Esophagus mucosa (tissue), 1 donor: ENCODE measurements at places on chromosomes 5 and 9. TPM values are rescaled to one million over a fixed set of nuclear protein-coding genes. Genes with fewer than 3 reads are reported as not detected.

CDC25C gene
- 2.7 TPM for total RNA-seq

TMEM8B gene
- 1.7 TPM for total RNA-seq

LHX3 gene
- 0.08 TPM for total RNA-seq

PLAC8L1 gene
- total RNA-seq: 0.52 TPM

DNA sequence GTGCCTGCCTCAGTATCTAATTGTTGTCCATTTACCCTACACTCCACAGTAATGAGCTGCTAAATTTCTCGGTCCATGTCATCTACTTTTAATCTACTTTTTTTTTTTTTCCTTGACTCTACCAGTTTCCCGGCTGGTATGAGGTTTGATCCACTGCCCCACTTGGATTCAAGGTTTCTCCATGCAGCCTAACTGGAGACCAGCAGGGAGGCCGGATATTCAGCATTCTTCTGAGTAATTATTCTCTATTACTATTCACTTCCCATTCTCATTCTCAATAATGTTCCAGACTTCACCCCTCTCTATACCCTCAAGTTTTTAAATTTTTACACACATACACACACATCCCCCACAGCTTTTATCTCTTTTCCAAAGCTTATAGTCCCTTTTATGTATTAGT is 51.0 kb upstream of the SUSD1 start:
- no peak for ATAC-seq

- no peak for ATAC-seq
Observed at GRCh38 chr9:14246951-14247350, 67.0 kb downstream of the NFIB start.

DNA sequence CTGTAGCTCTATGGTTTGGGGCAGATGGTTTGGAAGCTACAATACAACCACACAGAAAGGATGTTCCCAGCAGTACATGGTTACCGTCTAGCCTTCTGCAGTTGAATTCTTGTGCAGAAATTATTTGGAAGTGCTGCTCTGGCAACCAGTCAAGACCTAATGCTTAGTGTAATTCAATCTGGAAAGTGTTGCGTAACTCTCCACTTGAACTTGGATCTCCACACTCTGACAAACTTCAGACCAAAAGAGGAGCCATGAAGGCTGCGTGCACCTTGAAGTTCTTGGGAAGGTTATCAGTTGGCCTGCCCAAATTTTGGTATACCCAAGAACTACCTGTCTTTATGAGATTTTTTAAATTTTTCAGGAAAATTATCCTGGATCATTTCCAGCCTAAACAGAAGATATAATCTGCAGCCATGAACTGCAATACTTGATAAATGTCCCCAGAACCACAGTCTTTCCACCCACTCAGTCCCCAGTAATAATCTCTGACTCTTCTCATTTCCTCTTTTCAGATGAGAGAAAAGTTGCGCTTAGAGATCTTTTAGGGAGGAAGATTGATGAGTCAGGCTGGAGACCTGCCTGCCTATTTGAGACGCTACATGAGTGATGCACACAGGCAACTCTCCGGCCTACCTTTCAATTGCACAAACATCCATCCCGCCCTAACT is 159.9 kb downstream of the FANCC start:
- peak; percentile 49 for ATAC-seq

GRCh38 chr9:76018235-76018634 is 127.8 kb downstream of the PCSK5 start:
- ATAC-seq: no peak

- no peak for ATAC-seq
Observed at GRCh38 chr9:2335260-2335659, 286.3 kb upstream of the VLDLR start.

DNA sequence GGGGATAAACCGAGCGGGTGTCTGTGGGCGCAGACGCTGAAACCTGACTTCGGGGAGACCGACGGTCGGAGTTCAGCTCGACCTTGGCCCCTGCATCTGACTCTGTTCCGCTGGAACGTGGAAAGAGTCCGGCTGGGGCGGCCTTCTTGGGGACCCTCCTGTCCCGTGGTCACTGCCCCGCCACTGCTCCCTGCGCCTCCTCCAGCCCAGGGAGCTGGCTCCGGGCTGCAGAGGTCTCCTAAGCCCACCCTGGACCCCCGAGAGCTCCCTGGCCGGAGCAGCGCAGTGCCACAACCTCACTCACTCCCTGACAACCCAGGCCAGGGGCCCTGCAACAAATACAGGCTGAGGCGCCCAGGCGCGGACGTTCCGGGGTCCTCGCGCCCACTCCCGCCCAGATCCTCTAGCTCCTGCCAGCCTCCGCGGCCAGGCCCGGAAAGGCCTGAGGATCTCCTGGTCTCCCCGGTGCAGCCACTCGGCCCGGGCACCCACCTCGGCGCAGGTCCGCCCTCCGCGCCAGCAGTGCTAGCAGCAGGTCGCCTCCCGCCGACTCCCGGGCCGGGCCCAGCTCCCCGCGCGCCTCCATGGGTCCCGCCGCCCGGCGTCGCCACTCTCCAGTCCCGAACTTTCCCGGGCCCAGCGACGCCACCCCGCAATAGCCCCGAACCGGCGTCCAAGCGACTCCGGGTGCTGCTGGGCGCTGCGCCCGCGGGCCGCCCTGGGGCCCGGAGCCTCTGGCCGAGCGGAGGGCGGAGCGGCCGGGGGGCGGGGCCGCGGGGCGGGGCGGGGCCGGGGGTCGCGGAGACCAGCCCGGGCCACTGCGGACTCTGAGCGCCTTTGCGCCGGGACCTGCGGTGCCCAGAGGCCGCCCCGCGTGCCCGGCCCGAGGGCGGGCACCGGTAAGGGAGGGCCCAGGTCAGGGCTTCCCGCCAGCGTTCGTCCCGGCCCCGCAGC is 2.2 kb downstream of the LHX3 start:
- ATAC-seq: no peak

DNA sequence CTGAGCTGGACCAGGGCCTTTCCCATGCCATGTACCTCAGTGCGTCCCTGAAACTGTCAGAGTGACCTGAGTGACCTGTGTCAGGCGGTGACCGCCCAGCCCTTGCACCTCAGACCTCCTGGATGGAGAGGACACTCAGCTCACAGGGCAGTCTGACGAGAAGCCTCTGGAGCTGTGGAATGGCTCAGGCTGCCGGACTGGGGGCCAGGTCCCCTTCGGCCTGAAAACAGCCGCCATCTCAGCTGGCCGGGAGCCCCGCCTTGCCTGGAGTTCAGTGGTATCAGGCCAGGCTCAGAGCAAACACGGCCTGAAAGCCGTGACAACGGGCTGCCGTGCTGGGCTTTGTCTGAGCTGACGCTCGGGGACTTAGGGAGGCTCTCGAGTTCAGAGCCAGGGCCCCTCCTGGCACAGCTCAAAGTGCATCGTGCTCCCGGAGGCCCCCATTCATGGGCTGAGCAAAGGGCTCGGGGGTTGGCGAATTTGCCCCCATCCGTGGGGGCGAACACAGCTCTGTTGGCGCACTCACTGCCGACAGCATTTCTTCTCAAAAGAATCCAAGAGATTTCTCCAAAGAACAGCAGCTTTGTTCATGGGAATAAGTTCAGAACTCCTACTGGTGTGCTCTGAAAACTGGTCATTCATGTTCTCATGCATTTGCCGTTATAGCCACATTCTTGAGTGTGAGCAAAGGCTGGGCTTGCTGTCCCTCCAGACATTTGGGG is 8.4 kb upstream of the SLC9A3 start:
- no peak for ATAC-seq
